ENCODE measurements at places on chromosomes 6 and 20.

- DNase-seq, result no peak
These were observed 240 bp downstream of the FOXQ1 start for GRCh38 chr6:1312203-1312472.

GRCh38 chr6:150667977-150668716, 68.5 kb downstream of the PLEKHG1 start:
- no peak for DNase-seq

- DNase-seq, result no peak
These were observed 40.9 kb upstream of the GCM1 start for GRCh38 chr6:53189554-53189953.

DNA sequence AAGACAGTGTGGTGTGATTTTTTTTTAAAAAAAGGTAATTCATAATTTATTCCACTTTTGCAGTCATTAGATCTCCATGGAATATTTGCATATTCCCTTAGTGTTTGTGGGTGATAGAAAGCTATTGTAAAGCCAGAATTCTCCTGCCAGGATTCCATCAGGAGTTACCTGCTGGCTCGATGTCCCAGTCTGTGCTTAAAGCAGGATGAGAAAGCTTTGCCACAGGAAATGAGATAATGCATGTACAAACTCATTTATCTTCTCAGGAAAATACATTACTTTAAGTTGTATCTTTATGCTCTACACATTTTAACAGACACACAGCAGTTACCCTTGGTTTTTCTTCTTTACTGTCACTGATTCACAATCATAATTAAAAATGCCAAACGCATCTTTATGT, 553.0 kb downstream of the CD109 start:
- no peak for DNase-seq

GRCh38 chr6:166494101-166494441, 92.4 kb downstream of the RAMACL start:
- no peak for DNase-seq

- no peak for DNase-seq
These were observed 13.0 kb downstream of the PIM1 start for GRCh38 chr6:37182736-37183590.

- no peak for DNase-seq
These were observed 103.7 kb upstream of the MTHFD1L start for GRCh38 chr6:150761771-150762170.

Measured in stimulated activated CD8-positive, alpha-beta memory T cell treated with anti-CD3 and anti-CD28 coated beads, Interleukin-12 subunit alpha, Interleukin-12 subunit beta, amount 100 ng/mL, for 1 hour (primary cell).